Left cardiac atrium (tissue), 4 donors: ENCODE measurements at places on chromosomes 13 and 19.

DNA sequence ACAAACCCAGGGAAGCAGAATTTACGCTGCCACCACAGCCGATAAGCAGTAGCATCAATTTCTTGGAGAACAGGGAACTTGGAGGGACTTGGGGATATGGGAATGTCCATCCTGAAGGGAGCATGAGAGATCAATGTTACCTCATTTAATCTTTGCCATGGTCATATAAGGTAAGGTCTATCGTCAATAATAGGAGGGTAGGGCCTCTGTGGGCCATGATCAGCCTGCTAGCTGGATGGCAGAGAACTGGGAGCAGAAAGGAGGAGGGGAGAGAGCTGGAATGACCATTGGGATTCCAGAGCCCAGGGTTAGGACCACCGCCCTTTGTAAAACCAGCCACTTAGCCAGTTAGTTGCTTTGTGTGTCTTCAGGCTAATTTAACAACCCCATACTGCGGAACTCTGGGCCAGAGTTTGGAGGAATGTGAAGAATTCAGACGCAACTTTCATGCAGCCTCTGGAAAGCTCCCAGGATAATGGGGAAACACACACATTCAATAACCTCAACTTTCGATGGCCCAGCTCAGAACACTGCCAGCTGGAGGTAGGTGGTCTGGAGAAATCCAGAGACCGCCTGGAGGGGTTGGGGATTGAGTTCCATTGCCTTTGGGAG lies 40.3 kb downstream of the ZNF557 start:
- no peak for DNase-seq

- DNase-seq, result no peak
These were observed 7.8 kb upstream of the CEACAM5 start for GRCh38 chr19:41700381-41701195.

DNA sequence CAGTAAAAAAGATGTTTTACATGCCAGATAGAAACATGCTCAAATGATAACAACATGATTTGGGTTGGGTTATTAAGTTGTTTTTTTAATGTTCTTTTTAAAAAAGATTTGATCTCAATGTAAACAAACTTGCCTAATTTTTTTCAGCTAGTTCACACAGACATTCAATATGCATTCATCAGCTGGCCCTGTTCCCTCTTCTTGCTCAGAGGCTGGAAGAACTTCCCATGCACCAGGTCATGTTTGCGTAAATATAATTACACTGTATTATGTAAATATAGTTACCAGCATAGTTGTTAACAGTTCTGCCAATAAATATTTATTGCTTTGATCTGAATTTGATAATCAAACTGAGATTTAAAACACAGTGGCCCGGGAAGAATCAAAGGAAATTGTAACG lies 70.6 kb downstream of the ATP11A start:
- DNase-seq, result no peak

GRCh38 chr13:43086181-43086580 lies 62.8 kb downstream of the DNAJC15 start:
- DNase-seq, result no peak

GRCh38 chr13:110915874-110916206 lies 971 bp upstream of the ANKRD10 start:
- no peak for DNase-seq

DNA sequence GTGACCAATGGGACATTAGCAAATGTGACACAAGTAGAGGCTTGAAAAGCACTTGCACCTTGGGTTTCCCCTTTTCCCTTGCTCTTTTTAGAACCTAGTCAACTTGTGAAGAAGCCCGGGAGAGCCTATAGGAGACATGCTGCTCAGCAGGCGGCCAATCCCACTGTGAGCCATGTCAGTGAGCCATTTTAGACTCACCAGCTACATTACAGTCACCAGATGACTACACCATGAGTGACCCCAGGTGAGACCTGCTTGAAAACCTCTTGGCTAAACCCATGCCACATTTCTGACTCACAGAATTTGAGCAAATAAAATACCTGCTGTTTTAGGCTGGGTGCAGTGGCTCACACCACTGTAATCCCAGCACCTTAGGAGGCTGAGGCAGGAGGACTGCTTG lies 317.5 kb downstream of the KLF12 start:
- no peak for DNase-seq

GRCh38 chr19:4794971-4795370 lies 3.4 kb downstream of the FEM1A start:
- no peak for DNase-seq

- DNase-seq, result no peak
These were observed 47.9 kb downstream of the DCT start for GRCh38 chr13:94431574-94431973.

DNA sequence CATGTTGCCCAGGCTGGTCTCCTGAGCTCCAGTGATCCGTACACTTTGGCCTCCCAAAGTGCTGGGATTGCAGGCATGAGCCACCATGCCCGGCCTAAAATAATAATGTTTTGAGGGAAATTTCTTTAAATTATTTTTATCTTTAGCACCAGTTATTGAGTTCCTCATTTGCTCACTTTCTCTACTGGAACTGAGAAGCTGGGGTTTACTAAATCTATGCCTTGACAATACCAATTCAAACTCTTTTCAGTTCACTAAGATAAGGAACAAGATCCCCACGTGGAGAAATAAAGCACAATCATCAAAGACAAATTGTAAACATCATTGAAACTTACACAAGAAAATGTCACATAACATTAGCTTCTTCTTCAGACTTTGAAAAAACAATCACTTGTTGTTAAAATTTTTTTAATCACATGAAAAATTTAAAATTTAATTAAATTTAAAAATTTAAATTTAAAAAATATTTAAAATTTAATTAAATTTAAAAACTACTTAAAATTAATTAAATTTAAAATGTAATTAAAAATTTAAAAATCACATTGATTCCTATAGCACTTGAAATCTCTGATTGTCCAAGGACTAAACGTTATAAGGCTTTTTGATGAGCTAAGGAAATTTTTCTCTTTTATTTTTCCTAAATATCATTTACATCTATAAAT lies 25.2 kb upstream of the XPO4 start:
- no peak for DNase-seq

DNA sequence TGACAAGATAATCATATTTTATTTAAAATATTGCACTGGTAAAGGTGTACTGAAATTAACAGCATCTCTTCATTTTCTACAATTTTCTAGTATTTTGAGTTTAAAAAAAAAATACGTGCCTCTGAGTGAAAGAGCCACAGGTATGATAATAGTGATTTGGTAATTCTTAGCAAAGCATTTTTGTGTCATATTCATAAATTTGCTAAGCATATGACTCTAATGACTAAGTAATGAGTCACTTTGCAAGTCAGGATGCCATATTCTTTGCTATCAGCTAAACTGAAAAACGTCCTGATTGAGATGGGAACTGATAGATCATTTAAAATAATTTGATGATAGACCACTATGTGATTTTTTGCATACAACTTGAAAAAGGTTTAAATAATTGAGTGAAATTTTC lies 136.1 kb upstream of the IRS2 start:
- no peak for DNase-seq

- DNase-seq, result no peak
These were observed 20.9 kb upstream of the GAS6 start for GRCh38 chr13:113884821-113885220.

- DNase-seq, result no peak
These were observed 78.4 kb downstream of the MIPEP start for GRCh38 chr13:23810685-23811240.

DNA sequence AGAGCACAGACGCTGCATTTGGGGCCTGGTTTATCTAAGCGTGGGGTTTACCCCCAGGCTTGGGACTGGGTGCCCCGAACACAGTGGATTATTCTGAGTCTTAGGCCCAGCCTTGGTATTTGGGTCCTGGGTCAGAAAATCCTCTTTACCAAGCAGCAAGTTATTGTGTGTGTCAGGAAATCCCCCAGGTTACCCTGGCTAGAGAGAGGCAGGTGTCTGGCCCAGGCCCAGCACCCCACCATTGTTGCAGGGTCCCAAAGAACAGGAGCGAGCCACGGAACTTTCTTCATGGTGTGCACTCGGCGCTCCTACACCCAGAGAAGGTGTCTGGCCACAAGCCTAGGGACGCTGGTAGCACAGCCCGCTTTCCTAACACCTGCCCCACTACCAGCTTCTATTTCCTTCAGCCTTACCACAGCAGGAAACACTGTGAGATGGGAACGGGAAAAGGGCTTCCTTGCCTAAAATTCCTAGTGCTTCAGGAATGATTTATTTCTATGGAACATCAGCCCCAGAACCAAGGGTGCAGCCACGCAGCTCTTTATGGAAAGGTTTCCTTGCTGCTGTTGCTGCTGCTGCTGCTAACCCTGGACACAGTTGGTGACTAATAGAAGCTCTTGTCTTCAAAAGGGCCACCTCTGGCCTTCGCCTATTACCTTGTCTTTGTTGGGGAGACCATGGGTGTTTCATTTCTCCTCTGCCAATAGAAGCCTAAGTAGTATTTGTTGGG lies 7.4 kb upstream of the CDX2 start:
- DNase-seq, result no peak

DNA sequence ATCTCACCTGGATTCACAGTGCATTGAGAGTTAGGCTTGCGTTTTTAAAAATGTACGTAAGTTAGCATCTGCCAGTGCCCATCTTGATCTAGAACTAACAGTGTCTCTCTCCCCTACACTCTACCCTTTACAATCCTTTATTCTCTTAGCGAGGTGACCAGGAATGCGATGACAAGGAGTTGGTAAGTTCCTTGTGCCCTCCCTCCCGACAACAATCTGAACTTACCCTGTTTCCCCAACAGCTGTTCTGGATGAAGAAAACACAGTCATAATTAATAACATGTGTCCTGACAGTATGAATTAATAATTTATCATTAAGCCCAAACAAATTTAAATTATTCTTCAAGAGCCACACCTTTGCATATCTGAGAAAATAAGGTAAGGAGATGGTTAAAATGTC lies 6.3 kb downstream of the TSHZ3 start:
- no peak for DNase-seq

GRCh38 chr13:50074843-50075242 lies 59.6 kb downstream of the KCNRG start:
- no peak for DNase-seq

- no peak for DNase-seq
These were observed 102.2 kb upstream of the IPO5 start for GRCh38 chr13:97851269-97851668.

GRCh38 chr19:6802336-6803035 lies 30.0 kb downstream of the VAV1 start:
- DNase-seq, result peak; percentile 42

DNA sequence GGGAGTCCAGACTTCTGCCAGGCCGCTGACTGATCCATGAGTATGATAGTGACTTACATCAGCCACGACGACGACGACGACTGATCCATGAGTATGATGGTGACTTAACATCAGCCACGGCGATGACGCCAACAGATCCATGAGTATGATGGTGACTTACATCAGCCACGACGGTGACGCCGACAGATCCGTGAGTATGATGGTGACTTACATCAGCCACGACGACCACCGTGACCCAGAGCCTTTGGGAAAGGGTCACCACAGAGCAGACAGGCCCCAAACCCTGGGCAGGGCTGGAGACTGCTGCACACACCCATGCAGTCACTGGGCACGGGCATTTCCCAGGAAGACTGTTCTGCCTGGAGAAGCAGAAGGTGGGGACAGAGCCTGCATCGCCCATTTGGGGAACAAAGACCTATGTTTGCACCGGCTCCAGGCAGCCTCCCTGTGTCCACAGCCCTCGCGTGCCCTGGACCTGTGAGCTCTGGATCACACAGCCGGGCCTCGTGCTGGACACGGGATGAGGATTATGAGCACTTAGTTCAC lies 130.9 kb upstream of the SPACA7 start:
- no peak for DNase-seq

- DNase-seq, result peak; percentile 55
These were observed 91.1 kb downstream of the RNASEH2B start for GRCh38 chr13:51000571-51001260.

- DNase-seq, result no peak
These were observed 39.5 kb upstream of the TEX29 start for GRCh38 chr13:111280681-111281585.

DNA sequence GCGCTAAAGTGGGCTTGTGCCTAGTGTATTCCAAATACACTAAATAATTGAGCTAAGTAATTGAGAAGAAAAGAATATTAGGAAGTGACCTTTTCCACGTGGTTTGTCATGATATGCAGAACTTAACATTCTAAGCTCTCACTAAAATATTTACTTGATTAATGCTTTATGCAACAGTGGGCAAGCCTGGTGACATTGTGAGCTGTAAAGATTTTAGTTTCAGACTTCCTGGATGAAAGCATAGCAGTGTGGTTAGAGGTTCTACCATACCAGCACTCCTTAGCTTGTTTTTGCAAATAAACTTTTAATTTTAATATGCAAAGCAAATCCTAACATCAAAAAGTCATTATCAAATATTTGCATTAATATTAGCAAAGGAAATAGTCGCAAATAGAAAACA lies 1065.1 kb upstream of the SPRY2 start:
- DNase-seq, result no peak

DNA sequence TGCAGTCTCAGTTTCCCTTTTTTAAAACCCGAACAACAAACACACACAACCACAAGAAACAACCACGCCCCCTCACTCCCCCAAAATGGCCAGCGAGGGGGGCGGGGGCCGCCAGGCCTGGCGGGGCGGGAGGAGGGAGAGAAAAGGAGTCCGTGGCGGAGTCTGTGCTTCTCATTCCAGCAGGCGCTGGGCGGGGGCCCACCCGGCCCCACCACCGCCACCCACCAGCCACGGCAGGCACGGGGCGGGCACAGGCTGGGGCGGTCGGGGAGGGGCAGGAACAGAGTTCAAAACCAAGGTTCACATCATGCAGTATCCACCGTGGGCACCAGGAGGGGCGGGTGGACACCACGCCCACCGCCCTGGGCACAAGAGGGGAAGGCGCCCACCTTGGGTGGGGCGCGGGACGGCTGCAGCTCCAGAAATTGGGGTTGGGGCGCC lies 12.9 kb downstream of the DPF1 start:
- no peak for DNase-seq

GRCh38 chr19:1912760-1913505 lies 7.7 kb downstream of the ADAT3 start:
- DNase-seq, result no peak

GRCh38 chr13:101763191-101763590 lies 310.7 kb downstream of the ITGBL1 start:
- DNase-seq, result no peak

DNA sequence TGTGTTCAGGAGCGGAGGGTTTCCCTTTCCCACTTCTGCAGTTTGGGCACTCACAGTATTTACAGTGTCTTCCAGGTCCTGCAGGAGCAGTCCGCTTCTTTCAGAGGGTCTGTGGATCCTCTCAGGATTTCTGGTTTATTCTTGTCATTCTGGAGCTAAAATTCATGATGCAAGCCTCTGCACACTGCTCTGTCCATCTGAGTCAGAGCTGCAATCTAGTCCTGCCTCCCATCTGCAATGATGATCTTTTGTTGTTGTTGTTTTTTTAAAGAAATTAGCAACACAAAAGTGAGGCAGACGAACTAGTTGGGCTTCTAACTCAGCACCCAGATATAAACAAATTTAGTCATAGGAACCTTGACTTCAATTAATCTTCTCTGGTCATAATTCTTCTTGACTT lies 86.5 kb downstream of the DLEU7 start:
- DNase-seq, result no peak
